ENCODE measurements at places on chromosomes 1 and 21.
A peak's percentile ranks its signal among the peaks of the same experiment; 100 is the strongest.

GRCh38 chr1:4756851-4757580, 102.6 kb downstream of the AJAP1 start:
- DNase-seq = no peak

GRCh38 chr1:209238356-209238755, 345.2 kb upstream of the CAMK1G start:
- DNase-seq = no peak

GRCh38 chr1:36397083-36397377, 678 bp downstream of the LSM10 start:
- no peak for DNase-seq

DNA sequence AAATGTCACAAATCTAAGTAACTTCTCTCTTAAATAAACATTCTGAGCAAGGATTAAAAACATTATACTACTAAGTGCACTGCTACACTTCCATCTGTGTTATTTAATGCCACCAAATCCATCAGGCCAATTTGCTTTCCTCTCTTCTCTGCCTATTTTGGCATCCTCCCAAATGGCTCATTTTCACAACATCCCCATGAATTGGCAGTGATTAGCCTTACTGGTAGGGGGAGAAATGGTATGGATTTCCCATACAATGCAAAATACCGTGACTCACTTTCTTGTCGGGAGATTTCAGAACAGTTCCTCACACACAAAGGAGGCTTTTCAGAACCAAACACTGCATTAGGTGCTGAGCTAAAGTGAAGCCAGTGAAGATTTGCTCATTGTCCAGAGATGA, 195.7 kb downstream of the MIS18A start:
- DNase-seq = no peak

DNA sequence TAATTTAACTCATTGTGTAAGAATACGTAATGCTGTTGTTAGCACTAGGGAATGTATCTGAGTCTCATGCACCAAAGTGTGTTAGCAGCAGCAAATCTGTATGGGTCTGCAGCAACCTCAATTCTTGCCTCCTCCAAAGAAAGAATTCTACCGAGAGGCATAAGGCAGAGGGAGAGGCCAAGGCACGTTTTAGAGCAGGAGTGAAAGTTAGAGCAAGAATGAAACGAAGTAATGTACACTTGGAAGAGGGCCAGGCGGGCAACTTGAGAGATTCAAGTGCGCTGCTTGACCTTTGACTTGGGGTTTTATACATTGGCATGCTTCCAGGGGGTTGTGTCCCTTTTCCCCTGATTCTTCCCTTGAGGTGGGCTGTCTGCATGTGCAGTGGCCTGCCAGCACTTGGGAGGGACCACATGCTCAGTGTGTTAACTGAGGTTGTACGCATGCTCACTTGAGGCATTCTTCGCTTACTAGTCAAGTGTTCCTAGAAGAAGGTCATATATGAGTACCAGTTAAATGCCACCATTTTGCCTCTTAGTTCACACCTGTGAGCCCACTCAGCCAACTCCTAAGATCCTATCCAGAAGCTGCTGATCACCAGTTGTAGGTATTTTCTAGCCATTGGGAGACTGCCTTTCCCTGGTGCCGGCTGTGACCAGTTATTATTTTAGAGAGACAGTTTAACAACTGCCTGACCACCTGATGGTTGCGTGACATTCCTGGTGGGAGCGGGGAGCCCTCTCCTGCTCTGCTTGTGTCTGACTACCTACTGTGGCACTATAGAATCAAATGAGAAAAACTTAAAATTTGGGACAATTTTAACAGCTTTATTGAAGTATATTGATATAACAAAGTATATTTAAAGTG, 2.7 kb upstream of the CNN3 start:
- DNase-seq = no peak

GRCh38 chr1:25041916-25042315, 111.8 kb upstream of the RUNX3 start:
- DNase-seq = no peak

DNA sequence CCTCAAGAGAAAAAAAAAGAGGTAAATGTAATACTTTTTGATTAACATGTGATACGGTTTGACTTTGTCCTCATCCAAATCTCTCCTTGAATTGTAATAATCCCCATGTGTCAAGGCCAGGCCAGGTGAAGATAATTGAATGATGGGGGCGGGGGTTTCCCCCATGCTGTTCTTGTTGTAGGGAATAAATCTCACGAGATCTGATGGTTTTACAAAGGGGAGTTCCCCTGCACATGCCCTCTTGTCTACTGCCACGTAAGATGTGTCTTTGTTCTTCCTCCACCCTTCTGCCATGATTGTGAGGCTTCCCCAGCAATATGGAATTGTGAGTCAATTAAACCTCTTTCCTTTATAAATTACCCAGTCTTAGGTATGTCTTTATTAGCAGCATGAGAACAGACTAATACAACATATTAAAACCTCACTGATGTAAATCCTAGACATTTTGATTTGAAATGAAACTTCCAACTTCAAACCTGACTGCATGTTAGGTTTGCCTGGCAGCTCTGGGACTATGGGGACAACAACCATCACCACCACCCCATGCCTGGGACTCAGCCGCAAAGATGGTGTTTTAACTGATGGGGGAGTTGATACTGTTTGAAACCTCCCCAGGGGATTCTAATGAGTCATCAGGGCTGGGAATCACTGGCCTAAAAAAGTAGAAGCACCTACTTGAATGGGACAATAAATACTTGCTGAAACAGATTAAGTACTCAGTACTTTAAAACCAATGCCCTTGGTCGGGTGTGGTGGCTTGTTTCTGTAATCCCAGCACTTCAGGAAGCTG, 32.8 kb upstream of the BACH1 start:
- no peak for DNase-seq

DNA sequence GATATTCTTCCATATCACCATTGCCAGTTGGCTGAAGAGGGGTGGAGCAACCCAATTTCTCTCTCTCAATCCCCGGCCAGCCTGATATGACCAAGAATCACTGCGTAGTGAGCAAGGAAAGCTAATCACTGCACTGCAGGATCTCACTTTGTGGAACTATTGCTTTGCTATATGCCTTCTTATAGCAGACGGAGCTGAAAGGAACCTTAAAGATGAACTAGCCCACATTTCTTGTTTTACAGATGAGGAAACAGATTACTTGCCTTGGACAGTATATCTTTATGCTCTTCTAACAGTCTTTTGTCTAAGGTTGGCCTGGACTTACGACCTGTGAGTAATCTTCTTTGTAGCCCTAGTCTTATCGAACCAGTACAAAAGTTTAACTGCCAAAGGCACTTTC, 7.6 kb downstream of the APOBEC4 start:
- no peak for DNase-seq

GRCh38 chr1:219581344-219581743, 31.6 kb downstream of the ZC3H11B start:
- DNase-seq = no peak

DNA sequence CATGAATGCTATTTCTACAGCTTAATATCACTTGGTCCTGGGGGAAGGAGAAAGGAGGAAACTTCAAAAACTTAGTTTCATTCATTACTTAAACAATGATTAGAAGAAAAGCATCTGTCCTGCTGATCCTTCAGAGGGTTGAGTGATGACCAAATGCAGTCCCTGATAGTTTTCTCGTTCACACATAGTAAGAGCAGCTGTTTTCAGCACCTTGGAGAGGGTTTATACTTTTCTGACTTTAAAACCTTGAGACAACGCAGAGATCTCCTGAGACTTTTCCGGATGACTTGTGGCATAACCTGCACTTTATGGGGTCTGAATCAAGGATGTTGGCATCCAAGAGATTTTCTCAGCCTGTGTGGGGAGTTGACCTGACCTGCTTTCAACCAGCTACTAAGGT, 94.0 kb upstream of the KCND3 start:
- no peak for DNase-seq

DNA sequence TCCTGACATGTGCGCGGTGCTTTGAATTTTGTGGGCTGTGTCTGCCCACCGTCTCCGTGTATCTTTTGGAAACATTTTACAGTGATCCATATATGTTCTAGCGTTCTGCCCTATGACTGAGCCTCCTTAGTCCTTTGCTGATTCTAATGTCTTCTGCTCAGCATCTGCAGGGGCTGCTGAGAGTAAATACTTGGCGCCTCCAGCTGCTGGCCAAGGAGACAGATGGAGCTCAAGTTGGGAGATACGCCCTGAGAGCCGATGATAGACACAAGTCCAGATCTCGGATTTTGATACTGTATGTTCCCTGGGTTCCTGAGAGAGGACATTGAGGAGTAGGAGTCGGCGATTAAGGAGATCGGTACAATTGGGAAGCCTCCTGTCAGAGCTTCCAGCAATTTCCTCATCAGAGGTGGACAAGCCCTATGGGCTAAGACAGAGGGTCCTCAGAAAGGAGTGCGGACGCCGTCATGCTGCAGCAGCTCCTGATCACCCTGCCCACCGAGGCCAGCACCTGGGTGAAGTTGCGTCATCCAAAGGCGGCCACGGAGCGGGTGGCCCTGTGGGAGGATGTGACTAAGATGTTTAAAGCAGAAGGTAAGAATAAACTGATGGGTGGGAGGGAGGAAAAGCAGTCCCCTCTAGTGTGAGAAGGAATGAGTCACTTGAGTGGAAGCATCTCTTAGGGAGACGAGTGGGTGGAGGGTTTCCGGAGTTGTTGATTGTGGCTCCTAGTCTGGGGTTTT, 390 bp downstream of the ZFP69B start:
- DNase-seq = peak; percentile 48

- DNase-seq = no peak
These were observed 36.4 kb downstream of the ELK4 start for GRCh38 chr1:205595435-205595834.

- no peak for DNase-seq
These were observed 24.4 kb downstream of the BLZF1 start for GRCh38 chr1:169392406-169392805.

- no peak for DNase-seq
These were observed 12.6 kb downstream of the MAP7D1 start for GRCh38 chr1:36168514-36168913.

DNA sequence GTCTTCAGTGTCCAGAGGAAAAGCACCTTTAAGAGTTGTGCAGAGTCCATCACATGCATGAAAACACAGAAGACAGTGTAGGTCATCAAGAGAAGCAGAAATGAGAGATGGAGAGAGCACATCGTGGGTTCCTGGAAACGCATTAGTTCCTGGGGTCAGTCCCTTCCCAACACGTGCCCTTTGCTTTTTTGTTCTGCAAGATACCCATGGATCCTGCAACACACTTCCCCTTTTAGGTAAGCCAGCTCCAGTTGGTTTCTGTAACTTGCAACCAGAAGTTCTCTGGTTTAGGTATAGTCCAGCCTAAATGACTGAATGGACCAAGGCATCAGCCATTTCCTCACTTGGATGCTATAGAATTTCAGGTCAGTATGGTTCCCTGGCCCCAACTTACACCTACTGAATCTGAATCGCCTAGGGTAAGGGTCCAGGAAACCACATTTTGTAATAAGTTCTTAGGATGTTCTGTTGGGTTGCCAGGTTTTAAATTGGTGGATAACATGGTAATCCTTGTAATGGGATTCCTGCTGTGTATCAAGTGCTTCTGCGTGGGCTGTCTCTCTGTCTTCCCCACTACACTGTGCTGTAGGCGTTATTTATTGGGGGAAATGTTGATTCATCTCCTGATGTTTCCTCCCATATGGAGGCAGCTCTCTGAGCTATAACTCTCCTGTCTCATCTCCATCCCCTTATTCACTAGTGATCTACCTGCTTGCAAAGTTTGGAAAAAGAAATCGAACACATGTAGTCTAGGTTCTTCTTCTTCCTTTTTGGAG, 230.6 kb downstream of the TNR start:
- no peak for DNase-seq

- DNase-seq = no peak
These were observed 103.4 kb downstream of the PPIAL4G start for GRCh38 chr1:148379697-148380096.

DNA sequence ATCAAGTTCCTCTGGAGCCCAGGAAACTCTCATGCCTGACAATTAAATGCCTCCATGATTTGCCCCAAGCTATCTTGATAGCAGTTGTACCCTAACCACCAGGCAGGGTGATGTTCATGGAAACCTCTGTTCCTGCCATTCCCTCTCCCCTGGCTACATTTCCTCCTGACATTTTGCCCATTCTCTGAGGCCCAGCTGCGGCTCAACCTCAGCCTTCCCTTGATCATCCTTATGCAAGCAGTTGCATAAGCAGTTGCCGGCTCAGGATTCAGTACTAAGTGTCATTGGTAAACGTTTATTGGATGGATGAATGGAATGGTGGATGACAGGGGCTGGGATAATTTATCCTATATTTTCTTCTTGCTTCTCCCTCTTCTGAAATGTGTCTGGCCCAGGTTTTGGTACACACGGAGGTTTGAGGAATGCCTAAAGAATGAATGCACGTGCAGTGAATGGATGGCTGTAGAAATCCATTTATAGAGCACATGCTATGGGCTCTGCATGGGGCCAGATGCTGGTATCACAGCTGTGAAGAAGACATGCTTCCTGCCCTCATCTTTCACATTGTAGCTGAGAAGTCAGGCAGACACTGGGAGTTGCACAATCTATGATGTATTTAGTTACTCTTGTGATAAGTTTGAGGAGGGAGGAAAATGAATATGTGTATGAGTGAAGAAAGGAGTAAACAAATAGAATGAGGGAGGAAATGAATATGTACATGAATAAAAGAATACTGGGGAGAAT, 261.8 kb downstream of the FOXD2 start:
- no peak for DNase-seq

DNA sequence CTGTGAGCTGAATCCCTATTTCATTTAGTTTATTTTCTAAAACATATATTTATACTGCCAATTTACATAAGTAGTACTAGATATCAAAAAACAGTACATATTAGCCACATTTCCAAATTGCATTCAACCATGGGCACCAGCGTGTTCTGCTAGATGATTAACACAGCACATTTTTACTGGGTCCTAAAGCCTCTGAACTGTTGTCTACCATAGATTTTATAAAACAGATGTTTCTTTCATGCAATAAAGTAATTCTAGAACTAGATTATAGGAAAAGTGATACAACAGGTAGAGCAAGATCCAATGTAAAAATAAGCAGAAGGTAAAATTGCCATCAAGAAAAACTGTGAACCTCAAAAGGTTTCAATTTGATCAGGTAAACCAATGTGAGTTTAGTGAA, 108.6 kb downstream of the FAF1 start:
- DNase-seq = no peak

GRCh38 chr1:6141592-6141991, 38.5 kb downstream of the CHD5 start:
- DNase-seq = no peak

DNA sequence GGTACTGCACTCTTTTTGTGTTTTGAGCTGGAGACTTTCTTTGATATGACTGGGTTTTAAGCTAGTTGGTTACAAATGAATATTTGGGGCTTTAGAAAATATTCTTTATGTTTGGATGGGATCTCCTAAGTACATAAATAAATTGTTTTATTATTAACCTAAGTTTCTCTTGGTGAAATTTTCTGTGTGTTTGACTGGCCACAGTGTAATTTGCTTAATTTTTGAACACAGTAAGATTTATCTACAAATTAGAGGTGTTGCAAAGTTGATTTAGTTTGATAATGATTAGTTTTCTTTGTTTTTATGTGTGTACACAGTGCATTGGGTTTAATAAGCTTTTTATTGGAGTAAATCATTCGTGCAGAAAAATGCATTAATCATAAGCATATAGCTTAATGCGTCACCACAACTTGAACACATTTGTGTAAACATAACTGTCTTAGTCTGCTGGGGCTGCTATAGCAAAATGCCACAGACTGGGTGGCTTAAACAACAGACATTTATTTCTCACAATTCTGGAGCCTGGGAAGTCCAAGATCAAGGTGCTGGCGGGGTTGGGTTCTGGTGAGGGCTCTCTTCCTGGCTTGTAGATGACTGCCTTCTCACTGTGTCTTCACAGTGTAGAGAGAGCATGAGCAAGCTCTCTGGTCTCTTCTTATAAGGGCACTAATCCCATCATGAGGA, 17.4 kb upstream of the SLC6A9 start:
- no peak for DNase-seq

- no peak for DNase-seq
These were observed 22.3 kb upstream of the TRAF3IP3 start for GRCh38 chr1:209733409-209734192.
